ENCODE measurements at places on chromosomes 13 and 19.

DNA sequence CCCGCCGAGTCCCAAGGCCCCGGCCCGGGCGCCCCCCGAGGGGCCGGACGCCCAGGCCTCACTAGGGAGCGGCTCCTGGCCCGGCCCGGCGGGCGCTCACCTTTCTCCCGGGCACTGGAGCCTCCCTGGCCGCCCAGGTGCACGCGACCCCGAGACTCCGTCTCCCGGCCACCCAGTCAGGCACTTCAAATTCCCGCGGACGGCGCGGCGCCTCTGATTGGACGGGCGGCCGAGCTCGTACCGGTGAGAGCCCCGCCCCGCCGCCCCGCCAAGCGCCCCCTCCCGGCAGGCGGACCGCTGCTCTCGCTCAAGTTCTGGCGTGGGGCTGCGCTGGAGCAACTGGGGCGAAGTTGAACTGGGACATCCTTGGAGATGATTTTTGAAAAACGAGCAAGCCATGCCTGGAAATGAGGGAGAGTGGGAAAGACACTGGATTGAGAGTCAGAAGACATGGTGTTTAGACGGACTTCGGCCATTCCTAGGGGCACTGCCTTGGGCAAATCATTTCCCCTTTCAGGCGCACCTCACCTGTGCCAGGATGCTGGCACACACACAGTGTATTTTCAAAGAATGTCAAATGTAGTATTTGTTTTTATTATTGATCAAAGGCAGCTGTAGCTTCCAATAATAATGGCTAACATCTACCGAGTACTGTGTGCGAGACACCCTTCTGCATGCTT, 485.3 kb downstream of the UQCRFS1 start:
- no peaks in the 10 kb centered on the region for H3K36me3 ChIP-seq
- H3K27me3 ChIP-seq = peaks cover 22% of the 10 kb centered on the region
- H3K4me3 ChIP-seq = peak overlapping the region; percentile 58
- peaks cover 2% of the 10 kb centered on the region for H3K4me1 ChIP-seq
- H3K27ac ChIP-seq = no peak overlapping the region
- peak; percentile 56 for DNase-seq

DNA sequence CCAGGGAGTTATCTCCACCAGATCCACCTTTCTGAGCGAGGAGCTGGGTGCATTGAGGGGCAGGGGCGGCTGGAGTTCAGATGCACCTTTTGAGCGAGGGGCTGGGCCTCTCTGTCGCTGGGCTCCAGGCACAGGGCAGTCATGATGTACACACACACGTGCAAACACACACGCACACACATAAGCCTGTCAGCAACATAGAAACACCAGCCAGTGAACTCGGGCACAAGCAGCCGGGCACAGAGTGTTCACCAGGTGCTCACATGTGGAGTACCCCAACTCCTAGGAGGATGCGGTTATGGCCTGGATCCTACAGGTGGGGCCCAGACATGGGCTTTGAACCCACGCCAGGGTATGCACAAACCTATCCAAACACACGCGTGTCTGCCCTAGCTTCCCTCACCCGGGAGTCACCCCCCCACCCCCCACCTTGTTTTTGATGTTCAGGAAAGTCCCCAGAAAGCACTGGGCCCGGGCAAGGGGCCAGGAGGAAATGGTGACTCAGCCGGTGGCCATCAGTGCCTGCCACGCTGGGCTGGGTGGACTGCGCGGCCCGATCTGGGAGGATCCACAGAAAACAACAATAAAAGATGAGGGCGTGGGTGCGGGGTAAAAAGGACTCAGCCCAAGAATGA, 13.3 kb downstream of the ARRDC2 start:
- H3K27ac ChIP-seq = peak overlapping the region; percentile 96
- H3K4me1 ChIP-seq = peaks cover 49% of the 10 kb centered on the region
- DNase-seq = peak; percentile 66
- H3K27me3 ChIP-seq = no peaks in the 10 kb centered on the region
- H3K4me3 ChIP-seq = peak overlapping the region; percentile 84

DNA sequence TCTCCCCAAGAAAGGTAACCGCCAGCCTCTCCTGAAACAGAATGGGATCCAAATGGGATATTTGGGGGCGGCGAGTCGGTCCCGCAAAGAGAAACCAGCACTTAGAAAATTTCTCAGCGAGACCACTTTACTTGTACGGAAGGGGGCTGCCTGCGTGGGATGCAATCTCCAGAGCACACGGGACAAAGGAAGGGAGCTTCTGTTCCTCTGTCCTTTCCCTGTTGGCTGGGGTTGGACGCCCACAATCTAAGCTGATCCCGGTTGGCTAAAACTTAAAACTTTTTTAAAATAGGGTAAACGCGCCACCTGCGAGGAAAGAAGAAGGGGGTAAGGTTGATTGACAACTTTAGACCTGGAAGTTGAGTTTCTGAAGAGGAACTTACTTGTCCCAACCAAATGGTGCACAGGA, 826 bp upstream of the BSG start:
- peaks cover 20% of the 10 kb centered on the region for H3K4me1 ChIP-seq
- H3K4me3 ChIP-seq = peak overlapping the region; percentile 93
- no peaks in the 10 kb centered on the region for H3K36me3 ChIP-seq
- peak overlapping the region; percentile 99 for H3K27ac ChIP-seq

DNA sequence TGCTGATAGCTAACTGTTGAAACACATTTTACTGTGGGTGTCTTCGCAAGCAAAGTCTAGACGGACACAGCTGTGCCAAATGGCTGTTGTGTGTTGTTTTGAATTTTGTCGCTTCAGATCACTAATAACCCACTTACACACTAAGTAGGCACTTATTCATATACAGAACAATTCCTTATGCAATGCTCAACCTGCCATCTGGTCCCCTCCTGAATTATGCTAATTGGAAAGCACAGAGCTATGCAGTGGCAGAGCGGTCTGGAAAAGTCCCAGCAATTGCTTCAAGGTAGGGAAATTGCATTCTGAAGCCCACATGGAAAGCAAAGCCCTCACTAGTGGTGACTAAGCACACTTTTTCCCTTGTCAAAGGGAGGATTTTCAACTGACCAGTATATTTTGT, 69.9 kb downstream of the C13orf42 start:
- peaks cover 5% of the 10 kb centered on the region for H3K4me1 ChIP-seq
- H3K27ac ChIP-seq = no peak overlapping the region
- DNase-seq = no peak
- H3K36me3 ChIP-seq = no peaks in the 10 kb centered on the region
- H3K4me3 ChIP-seq = no peak overlapping the region

DNA sequence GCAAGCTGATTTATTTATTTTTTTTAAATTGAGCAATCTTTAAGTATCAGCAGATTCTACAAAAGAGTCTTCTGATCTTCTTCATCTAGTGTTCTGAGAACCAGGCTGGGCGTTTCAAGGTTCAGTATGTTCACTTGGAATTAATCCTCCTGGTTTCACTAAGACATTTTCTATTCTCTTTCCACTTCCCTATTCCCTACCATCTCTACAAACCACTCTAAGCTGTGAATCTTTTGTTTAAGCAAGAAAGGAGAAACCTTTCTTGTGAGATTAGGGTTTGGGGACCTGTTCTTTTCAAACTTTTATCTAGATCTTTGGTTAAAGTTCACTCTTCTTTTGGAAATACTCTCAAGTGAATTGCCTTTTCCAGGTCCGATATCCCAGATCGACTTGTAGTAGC, 59.3 kb downstream of the URI1 start:
- H3K36me3 ChIP-seq = peaks cover 62% of the 10 kb centered on the region
- no peak for DNase-seq
- H3K4me1 ChIP-seq = peaks cover 55% of the 10 kb centered on the region
- no peaks in the 10 kb centered on the region for H3K27me3 ChIP-seq

GRCh38 chr19:13847407-13848339, 29.3 kb upstream of the NANOS3 start:
- DNase-seq = peak; percentile 79
- H3K36me3 ChIP-seq = no peaks in the 10 kb centered on the region
- peaks cover 38% of the 10 kb centered on the region for H3K4me1 ChIP-seq
- peak overlapping the region; percentile 80 for H3K4me3 ChIP-seq
- peak overlapping the region; percentile 98 for H3K27ac ChIP-seq
- no peaks in the 10 kb centered on the region for H3K27me3 ChIP-seq

DNA sequence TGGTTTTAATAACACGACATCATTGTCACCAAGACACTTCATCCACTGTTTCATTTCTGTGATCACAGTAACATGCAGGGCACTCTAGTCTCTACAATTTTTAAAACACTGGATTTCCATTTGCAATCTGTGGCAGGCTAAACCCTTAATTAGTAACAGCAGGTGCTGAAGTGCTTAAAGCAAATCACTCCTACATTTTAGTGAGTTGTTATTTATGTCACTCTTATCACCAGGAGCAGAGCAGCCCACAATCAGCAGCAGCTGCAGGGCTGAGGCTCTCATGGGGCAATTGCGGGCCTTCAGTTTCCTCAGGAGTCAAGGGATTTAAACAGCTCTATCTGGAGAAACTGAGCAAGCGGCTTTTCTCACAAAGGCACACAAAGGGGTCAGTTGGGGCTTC, 1.6 kb downstream of the SOHLH2 start:
- DNase-seq = no peak
- H3K4me3 ChIP-seq = no peak overlapping the region
- no peak overlapping the region for H3K27ac ChIP-seq
- no peaks in the 10 kb centered on the region for H3K4me1 ChIP-seq
- H3K36me3 ChIP-seq = no peaks in the 10 kb centered on the region

- H3K4me1 ChIP-seq = no peaks in the 10 kb centered on the region
- no peak overlapping the region for H3K4me3 ChIP-seq
- H3K36me3 ChIP-seq = no peaks in the 10 kb centered on the region
- DNase-seq = no peak
- H3K27me3 ChIP-seq = peaks cover 4% of the 10 kb centered on the region
- no peak overlapping the region for H3K27ac ChIP-seq
These were observed 37.6 kb upstream of the STARD13 start for GRCh38 chr13:33322965-33323668.

DNA sequence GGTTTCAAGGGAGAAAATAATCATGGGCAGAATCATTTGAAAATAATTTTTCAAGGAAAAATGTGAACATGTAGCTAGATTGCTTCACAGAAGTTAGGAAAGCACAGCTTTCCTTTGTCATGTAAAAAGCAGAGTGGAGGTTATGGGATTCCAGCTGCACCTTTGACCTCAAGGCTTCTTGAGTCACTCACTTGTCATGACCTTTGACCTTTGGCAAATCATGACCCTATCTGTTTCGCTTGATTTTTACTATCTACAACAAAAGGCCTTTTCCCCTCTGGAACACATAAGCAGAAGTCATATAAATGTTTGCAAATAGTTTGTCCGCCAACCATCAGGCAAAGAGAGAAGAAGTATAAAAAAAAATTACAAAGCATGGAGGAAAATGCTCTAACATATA, 210.7 kb upstream of the MIR17HG start:
- no peaks in the 10 kb centered on the region for H3K4me1 ChIP-seq
- H3K36me3 ChIP-seq = no peaks in the 10 kb centered on the region
- no peak overlapping the region for H3K4me3 ChIP-seq
- no peak overlapping the region for H3K27ac ChIP-seq
- peaks cover 2% of the 10 kb centered on the region for H3K27me3 ChIP-seq

DNA sequence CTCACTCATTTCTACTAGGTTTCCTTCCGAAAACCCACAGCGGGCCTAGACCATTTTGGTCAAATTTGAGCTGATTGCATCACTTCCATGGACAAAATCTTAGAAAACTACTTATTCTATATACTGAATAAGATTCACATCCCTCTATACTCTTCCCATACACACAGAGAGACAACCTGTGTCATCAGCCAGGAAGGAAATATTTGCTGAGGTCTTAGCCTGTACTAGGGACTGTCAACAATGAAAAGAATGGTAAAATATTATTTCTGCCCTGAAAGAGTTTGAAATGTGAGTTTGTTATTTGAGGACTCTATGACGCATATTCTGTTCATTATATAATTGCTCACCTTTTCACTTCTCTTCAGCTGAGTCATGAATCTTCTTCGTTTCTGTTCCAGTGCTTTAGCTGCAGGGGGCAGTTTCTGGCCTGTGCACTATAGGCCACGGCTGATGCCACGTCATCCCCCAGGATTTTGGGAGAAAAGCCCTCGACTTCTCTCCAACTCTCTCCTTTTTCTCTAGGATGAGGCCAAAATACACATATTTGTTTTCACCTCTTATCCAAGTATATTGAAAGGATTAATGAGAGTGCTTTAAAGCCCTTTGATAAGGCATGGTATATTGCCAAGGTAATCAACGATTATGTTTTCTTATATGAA, 47.7 kb downstream of the GSX1 start:
- no peak overlapping the region for H3K27ac ChIP-seq
- DNase-seq = no peak
- H3K4me3 ChIP-seq = no peak overlapping the region
- H3K4me1 ChIP-seq = no peaks in the 10 kb centered on the region
- H3K27me3 ChIP-seq = peaks cover 10% of the 10 kb centered on the region

DNA sequence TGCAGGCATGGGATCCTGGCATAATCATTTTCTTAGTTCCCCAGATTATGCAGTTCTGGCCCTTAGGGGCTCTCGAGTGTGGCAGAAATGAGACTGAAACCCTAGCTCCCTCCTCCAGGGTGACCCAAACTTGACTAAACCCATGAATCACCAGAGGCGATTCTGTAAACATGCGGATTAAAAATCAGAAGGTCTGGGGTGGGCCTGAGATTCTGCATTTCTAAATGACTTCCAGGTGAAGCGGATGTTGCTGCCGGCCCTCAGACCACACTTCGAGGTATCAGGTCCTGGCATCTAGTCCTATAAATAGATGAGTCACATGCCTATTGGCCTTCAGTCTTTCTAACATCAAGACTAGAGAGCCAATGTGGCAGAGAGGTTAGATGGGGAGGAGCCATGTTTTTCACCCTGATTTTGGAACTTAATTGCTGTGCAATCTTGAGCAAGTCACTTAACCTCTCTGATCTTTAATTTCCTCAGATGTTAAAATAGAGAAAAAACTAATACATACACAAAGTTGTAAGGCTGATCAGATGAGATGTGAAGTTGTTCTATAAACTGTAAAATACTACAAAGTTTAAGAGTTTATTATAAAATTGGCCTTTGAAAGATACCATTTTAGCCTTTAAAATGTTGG, 431.2 kb downstream of the FOXO1 start:
- H3K27ac ChIP-seq = no peak overlapping the region
- DNase-seq = no peak
- no peak overlapping the region for H3K4me3 ChIP-seq
- peaks cover 7% of the 10 kb centered on the region for H3K4me1 ChIP-seq
- H3K27me3 ChIP-seq = no peaks in the 10 kb centered on the region

GRCh38 chr19:34493038-34493648, 11.6 kb downstream of the WTIP start:
- H3K27ac ChIP-seq = no peak overlapping the region
- no peak for DNase-seq
- no peaks in the 10 kb centered on the region for H3K4me1 ChIP-seq
- H3K36me3 ChIP-seq = no peaks in the 10 kb centered on the region
- peaks cover 2% of the 10 kb centered on the region for H3K27me3 ChIP-seq

- peaks cover 17% of the 10 kb centered on the region for H3K4me1 ChIP-seq
- peak overlapping the region; percentile 92 for H3K27ac ChIP-seq
- H3K36me3 ChIP-seq = peaks cover 3% of the 10 kb centered on the region
These were observed 4.7 kb downstream of the EPS8L1 start for GRCh38 chr19:55080121-55080967.

DNA sequence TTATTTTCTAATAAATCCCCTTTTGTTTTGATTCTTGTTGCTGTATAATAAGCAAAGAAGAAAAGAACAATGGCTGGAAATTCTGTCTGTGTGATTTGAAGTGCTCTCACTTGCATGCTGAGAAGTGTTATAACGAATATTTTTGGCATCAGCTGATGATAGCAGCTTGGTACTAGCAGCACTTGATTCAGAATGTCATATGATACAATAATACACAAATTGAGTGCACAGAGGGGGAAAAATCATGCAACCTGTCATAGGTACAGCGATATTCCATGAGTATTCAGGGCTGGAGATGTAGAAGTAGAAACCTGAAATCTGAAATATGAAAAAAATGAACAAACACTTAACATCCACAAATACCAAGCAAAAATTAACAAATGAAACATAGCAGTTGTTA, 108.1 kb downstream of the FGF14 start:
- peaks cover 2% of the 10 kb centered on the region for H3K27me3 ChIP-seq
- H3K4me1 ChIP-seq = no peaks in the 10 kb centered on the region
- H3K4me3 ChIP-seq = no peak overlapping the region
- H3K27ac ChIP-seq = no peak overlapping the region
- DNase-seq = no peak
